ENCODE measurements at places on chromosomes 1 and 21.

DNA sequence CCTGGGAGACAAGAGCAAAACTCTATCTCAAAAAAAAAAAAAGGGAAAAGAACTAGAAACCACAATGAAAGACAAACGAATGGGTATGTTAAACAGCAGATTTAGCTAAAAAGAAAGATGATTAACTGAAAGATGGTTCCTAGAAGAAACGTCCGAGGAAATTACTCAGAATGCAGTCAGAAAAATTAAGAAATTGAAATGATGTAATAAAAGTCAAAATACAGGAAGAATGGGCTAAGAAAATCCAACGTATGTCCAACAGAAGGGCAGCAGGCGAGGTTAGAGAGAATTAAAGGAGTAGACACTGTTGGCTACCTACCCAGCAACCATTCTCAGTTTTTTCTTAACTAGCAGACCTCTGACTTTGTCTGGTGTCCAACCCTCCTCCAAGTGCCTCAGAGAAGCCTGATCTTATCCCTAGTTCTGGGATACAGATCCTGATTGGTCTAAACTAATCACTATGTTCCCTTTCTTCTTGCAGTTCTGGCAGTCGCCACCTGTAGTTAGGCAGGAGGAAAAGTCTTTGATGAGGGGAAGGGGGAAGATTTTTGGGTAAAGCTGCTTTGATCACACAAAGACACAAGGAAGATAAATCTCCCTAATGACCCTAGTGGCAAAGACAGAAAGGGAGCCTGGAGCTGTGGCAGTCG lies 25.7 kb downstream of the GPR161 start:
- DNase-seq = no peak

- peak; percentile 51 for DNase-seq
These were observed 743 bp downstream of the PHF13 start for GRCh38 chr1:6614019-6614928.

- DNase-seq = no peak
These were observed 138.8 kb upstream of the RUNX3 start for GRCh38 chr1:25068829-25069228.

GRCh38 chr1:215405211-215405610 lies 161.9 kb upstream of the KCTD3 start:
- no peak for DNase-seq

GRCh38 chr1:20229171-20229570 lies 42.9 kb upstream of the PLA2G2C start:
- no peak for DNase-seq

- no peak for DNase-seq
These were observed 150.8 kb downstream of the CAMTA1 start for GRCh38 chr1:6935911-6936690.

Measured in activated gamma-delta T cell treated with Interleukin-2 at 50 U/mL for 16 hours (primary cell).